ENCODE measurements at places on chromosomes 4 and X.
A peak's percentile ranks its signal among the peaks of the same experiment; 100 is the strongest.

DNA sequence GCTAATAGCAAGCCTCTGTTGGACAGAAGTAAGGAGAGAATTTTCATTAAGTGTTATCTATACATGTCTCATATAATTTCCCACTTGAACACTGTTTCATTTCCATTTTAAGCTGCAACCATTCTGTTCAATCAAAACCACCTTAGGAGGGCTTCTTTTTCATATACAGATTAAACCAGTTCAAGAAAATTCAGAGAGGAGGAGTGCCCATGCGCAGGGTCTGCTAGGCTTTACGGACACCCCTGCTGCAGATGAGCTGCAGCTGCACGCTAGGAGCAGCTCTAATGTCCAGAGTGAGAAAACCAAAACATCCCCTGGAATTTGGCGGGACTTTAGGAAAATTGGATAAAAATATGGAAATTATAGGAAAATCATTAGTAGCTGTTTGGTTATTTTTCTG lies 541.0 kb downstream of the SPRY1 start:
- no peak for DNase-seq

DNA sequence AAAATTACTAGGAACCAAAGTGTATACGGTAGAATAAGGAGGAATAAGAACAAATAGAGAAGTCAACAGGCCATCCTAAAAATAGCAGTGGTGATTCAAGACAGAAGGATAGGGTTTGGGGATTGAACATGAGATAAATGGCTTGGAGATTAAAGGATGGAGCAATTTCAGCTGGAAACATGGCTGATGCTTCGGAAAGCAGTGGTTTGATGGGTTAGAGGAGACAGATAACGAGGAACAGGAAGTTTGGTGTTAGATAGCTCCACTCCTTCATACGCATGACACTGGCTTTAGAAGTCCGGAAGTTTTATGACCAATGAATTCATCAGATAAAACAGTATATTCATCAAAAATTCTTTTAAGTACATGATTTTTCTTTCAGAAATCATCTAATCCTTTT lies 70.8 kb upstream of the GALNTL6 start:
- no peak for DNase-seq

GRCh38 chr4:58962424-58962823 lies 1852.2 kb upstream of the IGFBP7 start:
- DNase-seq: no peak

GRCh38 chr4:2295900-2296442 lies 34.1 kb upstream of the MXD4 start:
- DNase-seq: no peak

GRCh38 chrX:85365370-85365995 lies 14.0 kb downstream of the POF1B start:
- no peak for DNase-seq

DNA sequence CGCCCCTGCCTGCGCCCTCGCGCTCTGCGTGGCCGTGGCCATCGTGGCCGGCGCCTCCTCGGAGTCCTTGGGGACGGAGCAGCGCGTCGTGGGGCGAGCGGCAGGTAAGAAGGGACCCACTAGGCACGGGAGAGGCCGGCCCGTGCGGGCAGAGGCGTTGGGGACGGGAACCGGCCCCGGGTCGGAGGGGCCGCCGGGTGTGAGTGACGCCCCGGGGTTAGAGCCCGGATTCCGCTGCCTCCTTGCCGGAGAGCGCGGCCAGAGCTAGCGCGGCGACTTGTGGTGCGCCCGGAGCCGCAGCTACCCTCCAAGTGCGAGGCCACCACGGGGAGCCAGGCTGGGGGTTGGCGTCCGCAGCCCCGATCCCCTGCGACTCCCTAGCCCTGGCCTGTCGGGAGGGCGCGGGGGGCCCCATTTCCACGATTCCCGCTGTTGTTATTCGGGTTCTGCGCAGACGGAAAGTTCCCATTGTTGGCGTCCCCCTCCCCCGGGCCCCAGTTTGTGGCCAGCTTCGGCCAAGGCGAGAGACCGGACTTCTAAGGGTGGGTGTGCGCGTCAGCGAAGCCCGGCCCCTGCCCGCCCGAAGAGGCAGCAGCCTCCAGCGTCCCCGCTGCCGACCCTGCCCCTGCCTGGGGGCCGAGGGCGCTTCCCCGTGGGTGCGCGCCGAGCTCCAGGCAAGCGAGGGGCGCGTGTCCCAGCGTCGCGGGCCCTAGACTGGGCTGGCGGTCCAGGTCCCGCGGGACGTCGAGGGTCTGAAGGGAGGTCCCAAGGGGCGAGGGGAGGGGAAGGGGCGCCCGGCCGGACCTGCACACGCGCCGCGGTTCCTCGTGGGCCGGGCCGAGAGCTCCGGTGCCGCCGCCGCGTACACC lies 1.1 kb downstream of the FGFR3 start:
- no peak for DNase-seq

GRCh38 chr4:165810726-165811125 lies 62.3 kb upstream of the TLL1 start:
- peak; percentile 56 for DNase-seq

GRCh38 chr4:156111686-156112085 lies 158.0 kb upstream of the CTSO start:
- no peak for DNase-seq

GRCh38 chr4:120691536-120691935 lies 231.0 kb downstream of the PRDM5 start:
- DNase-seq: no peak

DNA sequence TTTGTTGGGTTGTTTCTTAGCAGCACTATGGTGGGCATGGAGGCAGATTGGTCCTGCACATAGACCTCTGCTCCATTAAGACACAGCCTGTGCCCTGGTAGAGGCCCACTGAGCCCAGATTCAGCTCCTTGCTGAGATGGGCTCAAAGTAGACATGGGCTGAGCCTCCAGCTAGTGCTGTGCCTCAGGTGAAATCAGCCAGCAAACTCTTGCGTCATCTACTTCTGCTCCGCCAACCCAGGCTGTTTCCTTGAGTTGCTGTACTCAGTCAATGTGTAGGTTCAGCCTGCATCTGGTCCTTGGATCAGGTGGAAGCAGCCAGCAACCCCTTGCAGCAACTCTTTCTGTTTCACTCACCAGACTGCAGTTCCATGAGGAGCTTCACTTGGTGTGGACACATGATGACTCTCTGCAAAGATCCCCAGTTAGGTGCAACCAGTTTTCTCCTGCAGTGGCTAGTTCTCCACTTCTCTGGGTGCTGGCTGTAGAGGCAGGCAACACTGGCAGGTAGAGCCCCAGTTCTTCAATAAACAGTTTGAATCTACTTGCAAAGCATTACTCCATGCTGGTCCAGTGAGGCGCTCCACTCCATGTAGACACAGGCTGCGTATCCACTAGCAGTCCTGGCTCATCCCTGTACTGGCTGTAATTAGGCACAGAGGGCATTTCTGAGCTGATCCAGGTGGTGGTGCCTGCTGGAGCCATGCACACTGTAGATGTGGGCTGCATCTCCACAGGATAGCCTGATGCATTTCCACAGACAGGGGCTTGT lies 199.0 kb upstream of the MAMLD1 start:
- DNase-seq: no peak

- DNase-seq: peak; percentile 70
Observed at GRCh38 chr4:107736924-107737448, 17.0 kb upstream of the PAPSS1 start.

DNA sequence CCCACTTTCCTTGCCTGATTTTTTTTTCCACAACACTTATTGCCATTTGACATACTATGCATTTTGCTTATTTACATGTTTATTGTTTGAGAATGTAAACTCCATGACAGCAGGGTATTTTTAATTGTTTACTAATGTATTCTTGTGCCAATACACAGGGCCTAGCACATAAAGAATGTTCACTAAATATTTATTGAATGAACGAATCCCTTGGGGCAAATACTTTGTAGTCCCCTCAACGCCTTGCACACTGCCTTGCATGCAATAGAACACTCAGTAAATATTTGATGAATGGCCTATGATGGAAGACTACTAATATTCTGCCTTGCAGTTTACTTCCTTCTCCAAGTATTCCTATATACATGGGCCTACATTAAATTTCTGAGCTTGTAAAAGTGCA lies 1.4 kb upstream of the PRPS1 start:
- DNase-seq: peak; percentile 21

GRCh38 chr4:53507671-53508286 lies 83.5 kb downstream of the LNX1 start:
- no peak for DNase-seq

GRCh38 chr4:46196086-46196485 lies 72.2 kb upstream of the GABRG1 start:
- DNase-seq: no peak

DNA sequence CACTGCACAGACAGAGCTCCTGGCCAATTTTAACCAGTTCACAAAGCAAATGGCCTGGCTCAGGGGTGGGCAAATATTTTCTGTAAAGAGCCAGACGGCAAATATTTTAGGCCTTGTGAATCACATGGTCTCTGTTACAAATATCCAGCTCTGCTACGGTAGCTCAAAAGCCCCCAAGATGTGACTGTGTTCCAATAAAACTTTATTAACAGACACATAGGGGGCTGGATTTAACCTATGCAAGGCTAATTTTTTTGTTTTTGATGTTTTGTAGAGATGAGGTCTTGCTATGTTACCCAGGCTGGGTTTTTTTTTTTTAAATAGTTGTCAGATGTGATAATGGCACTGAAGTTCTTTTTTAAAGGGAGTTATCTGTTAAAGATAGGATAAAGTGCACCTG lies 65.4 kb downstream of the PRKX start:
- DNase-seq: no peak

GRCh38 chr4:76219299-76220055 lies 5.9 kb upstream of the SCARB2 start:
- peak; percentile 47 for DNase-seq

DNA sequence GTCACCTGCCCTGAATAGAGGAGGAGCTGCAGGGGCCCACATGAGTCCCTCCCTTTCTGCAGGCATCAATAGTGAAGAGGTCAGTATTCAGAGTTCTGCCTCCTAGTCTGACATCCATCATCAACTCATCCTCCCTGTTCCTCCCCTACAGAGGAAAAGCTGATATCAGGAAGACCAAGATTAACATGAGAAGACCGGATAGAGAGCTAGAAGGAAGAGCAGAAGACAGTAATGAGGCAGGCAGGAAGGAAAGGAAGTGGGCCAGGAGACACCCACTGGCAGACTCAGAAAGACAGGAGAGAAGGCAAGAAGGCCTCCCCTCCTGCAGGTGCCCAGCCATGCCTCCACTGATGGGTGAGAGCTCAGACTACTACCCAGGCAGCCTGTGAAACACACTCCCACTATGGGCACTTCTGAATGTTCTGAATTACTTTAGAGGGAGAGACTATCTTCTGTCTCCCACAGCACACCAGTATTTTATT lies 74.6 kb downstream of the CC2D2A start:
- no peak for DNase-seq

DNA sequence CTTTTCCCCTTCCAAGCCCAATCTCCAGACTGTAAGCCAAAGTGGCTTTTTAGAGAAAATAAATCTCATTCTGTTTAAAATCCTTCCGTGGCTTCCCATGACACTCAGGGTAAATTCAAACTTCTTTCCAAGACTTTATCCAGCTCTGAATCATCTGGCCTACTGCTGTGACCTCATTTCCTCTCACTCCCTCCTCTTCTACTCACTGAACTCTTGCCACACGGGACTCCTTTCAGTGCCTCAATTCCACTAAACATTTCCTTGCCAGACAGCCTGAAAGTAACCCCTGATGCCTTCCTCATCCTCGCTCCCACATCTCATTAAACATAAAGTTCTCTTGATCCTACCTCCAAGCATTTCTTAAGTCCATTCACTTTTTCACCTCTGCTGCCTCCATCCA lies 27.8 kb upstream of the RNF128 start:
- peak; percentile 47 for DNase-seq

- no peak for DNase-seq
Observed at GRCh38 chrX:46070421-46070820, 474.8 kb downstream of the ZNF674 start.

DNA sequence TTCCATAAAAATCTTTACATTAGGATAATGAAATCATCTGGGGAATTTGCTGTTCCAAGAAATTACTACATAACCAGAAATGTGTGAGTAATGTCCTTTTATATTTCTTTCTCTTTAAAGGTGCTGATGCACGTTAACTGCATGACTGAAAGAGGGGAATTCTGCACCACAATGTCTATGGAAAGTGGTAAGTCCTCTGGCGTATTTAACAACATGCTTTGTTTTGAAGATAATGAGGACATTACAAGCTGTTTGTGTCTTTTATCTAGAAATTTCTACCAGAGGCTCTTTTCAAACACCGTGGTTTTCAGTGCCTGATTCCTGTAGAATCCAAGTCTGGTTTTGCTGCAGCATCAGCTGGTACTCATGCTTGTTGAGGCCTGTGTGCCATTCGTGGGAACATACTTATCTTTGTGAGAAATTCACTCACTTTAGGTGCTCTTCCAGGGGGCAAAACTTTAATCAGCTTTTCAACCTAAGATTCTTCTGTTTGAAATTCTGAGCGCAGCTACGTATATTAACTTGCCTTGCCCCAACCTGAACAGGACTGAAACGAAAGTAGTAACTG lies 257.2 kb downstream of the PDHA2 start:
- DNase-seq: no peak

GRCh38 chr4:14871676-14872430 lies 130.4 kb upstream of the CPEB2 start:
- peak; percentile 40 for DNase-seq

GRCh38 chr4:89617317-89617716 lies 219.6 kb downstream of the SNCA start:
- DNase-seq: no peak

DNA sequence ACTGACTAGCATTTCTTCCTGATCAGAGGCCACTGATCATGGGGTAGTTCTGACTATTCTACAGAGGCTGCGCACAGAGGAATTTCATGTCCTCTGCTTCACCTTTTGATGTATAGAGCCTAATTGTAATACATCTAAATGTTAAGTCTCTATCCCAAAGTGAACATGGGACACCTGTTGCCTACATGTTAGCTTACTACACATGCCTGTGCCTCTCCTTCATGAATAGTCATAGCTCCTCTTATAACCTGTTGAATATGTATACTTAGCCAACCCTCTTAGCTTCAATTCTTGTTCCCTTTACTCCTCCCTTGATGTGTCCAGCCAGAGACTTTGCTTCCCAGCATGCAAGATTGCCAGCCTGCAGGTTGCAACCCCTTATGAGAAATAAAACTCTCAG lies 9.6 kb upstream of the THOC2 start:
- no peak for DNase-seq

GRCh38 chr4:157779081-157779480 lies 393.7 kb downstream of the GASK1B start:
- DNase-seq: no peak

DNA sequence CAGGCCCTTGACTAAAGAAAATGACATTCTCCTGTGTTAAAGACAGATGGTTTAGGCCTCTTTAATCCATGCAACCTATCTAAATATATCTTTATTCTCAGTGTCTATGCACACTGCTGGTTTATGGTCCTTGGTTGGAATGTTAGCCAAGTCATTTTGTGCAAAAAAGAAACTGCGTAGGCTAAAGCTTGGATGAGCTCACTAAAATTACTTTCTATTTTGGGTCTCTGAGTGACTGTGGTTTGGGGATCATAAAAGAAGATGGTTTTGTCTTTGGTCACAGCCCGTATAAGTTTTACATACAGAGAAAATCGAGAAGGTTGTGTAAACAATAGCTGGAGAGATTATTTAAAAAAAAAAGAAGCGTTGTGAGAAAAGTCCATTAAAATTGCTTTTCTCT lies 443.6 kb downstream of the UBE2NL start:
- peak; percentile 28 for DNase-seq

GRCh38 chrX:2793752-2794151 lies 35.0 kb upstream of the GYG2 start:
- no peak for DNase-seq

- no peak for DNase-seq
Observed at GRCh38 chrX:39678914-39679313, 418.8 kb downstream of the BCOR start.
